Stomach (tissue), 19 donors: ENCODE measurements at places on chromosomes 5 and 9. TPM values are rescaled to one million over a fixed set of nuclear protein-coding genes. Genes with fewer than 3 reads are reported as not detected.

Gene CDH10
- 4.2 TPM for total RNA-seq

Gene CCDC192
- total RNA-seq: not detected

Gene GADD45G
- total RNA-seq: 121 TPM

Gene ENTREP1
- total RNA-seq: 40.2 TPM

Gene SMU1
- total RNA-seq: 19.3 TPM

Gene EQTN
- 2.4 TPM for total RNA-seq

Gene DRD1
- 0.55 TPM for total RNA-seq

Gene CA9
- 670 TPM for total RNA-seq

Gene BNC2
- total RNA-seq: 4.8 TPM

Gene FYB1
- total RNA-seq: 9.2 TPM

- H3K27me3 ChIP-seq: no peaks in the 10 kb centered on the region
- no peak overlapping the region for H3K4me3 ChIP-seq
- H3K4me1 ChIP-seq: peaks cover 34% of the 10 kb centered on the region
- H3K27ac ChIP-seq: no peak overlapping the region
- no peak for DNase-seq
Observed at GRCh38 chr9:111601237-111602018, 2.0 kb upstream of the PTGR1 start.

- H3K4me3 ChIP-seq: no peak overlapping the region
- H3K27me3 ChIP-seq: no peaks in the 10 kb centered on the region
- no peaks in the 10 kb centered on the region for H3K4me1 ChIP-seq
- H3K27ac ChIP-seq: no peak overlapping the region
- no peak for DNase-seq
Observed at GRCh38 chr5:118405650-118406061, 582.7 kb downstream of the DTWD2 start.

- no peak overlapping the region for H3K4me3 ChIP-seq
- no peaks in the 10 kb centered on the region for H3K27me3 ChIP-seq
- peaks cover 34% of the 10 kb centered on the region for H3K4me1 ChIP-seq
- no peaks in the 10 kb centered on the region for H3K36me3 ChIP-seq
- DNase-seq: no peak
Observed at GRCh38 chr9:72577212-72577753, 55.9 kb downstream of the TMC1 start.

- DNase-seq: no peak
- H3K36me3 ChIP-seq: no peaks in the 10 kb centered on the region
- H3K4me1 ChIP-seq: no peaks in the 10 kb centered on the region
- no peak overlapping the region for H3K27ac ChIP-seq
Observed at GRCh38 chr9:107786561-107786960, 297.0 kb upstream of the KLF4 start.

DNA sequence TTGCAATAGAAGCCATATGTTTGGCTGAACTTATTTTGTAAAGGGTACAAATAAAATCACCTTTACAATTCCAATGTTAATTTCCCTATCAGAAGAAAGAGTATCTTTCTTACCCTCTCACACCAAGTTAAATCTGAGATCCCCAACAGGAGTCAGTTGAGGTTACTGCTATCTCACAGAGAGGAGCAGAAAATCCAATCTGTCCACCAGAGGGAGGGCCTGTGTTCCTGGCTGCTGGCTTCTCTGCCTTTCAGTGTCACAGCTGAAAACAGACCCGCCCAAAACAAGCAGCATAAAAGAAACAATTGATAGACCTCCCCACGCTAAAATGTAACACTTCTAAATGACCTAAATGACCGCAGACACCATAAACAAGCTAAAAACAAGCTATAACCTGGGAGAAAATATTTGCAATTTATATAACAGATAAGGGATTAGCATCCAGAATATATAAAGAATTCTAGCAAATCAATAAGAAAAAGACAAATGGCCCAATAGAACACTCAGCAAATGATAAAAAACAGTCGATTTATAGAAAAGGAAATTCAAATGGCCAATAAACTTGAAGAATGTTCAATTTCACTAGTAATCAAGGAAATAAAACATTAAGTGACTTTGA, 24.5 kb upstream of the MVB12B start:
- H3K27ac ChIP-seq: no peak overlapping the region
- no peaks in the 10 kb centered on the region for H3K36me3 ChIP-seq
- H3K27me3 ChIP-seq: no peaks in the 10 kb centered on the region
- DNase-seq: peak; percentile 65
- H3K4me3 ChIP-seq: no peak overlapping the region
- H3K4me1 ChIP-seq: no peaks in the 10 kb centered on the region

DNA sequence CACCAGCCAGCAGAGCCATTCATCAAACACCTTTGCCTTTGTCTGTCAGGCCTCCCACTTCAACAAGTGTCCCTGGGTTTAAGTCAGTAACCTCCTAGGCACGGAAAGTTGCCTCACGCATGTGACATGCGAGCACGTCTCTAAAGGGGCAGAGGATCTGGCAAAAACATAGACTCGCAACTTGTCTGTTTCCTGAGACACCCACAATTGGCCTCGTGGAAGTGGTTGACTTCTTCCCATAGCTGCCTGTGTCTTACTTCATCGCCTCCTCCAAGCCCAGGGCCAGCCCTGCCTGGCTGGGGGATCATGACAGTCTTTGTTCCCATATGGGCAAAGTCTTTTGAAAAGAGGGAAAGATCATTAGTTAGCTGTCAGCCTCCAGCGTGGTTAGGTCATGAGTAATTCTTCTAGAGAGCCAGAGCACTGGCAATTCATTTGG, 35.5 kb upstream of the GLRX start:
- H3K27ac ChIP-seq: peak overlapping the region; percentile 72
- DNase-seq: no peak
- peaks cover 40% of the 10 kb centered on the region for H3K4me1 ChIP-seq

- no peak overlapping the region for H3K27ac ChIP-seq
- no peak overlapping the region for H3K4me3 ChIP-seq
Observed at GRCh38 chr5:79181419-79182022, 54.4 kb upstream of the JMY start.

GRCh38 chr5:154997746-154998145, 15.8 kb upstream of the KIF4B start:
- no peak overlapping the region for H3K4me3 ChIP-seq
- peaks cover 6% of the 10 kb centered on the region for H3K27me3 ChIP-seq
- no peak for DNase-seq
- no peaks in the 10 kb centered on the region for H3K4me1 ChIP-seq
- H3K36me3 ChIP-seq: no peaks in the 10 kb centered on the region
- no peak overlapping the region for H3K27ac ChIP-seq

GRCh38 chr9:95338243-95338642, 20.7 kb upstream of the FANCC start:
- H3K4me1 ChIP-seq: no peaks in the 10 kb centered on the region
- no peak overlapping the region for H3K4me3 ChIP-seq
- no peaks in the 10 kb centered on the region for H3K27me3 ChIP-seq
- H3K27ac ChIP-seq: no peak overlapping the region
- no peak for DNase-seq
- no peaks in the 10 kb centered on the region for H3K36me3 ChIP-seq

- DNase-seq: no peak
- no peak overlapping the region for H3K27ac ChIP-seq
- H3K4me3 ChIP-seq: no peak overlapping the region
Observed at GRCh38 chr9:135468854-135469521, 10.6 kb upstream of the PPP1R26 start.
